ENCODE measurements at places on chromosomes 11 and 22. TPM values are rescaled to one million over a fixed set of nuclear protein-coding genes. Genes with fewer than 3 reads are reported as not detected.

Gene C1QTNF5
- not detected for total RNA-seq

Gene SCARF2
- total RNA-seq, result 3.1 TPM

Gene MYEOV
- not detected for total RNA-seq

Gene UBASH3B
- total RNA-seq, result 33.7 TPM

Gene SULT4A1
- not detected for total RNA-seq

Gene OR52I2
- not detected for total RNA-seq

Gene UPK2
- 0.52 TPM for total RNA-seq

Gene OR52E6
- total RNA-seq, result not detected

Gene ADSL
- 65.6 TPM for total RNA-seq

DNA sequence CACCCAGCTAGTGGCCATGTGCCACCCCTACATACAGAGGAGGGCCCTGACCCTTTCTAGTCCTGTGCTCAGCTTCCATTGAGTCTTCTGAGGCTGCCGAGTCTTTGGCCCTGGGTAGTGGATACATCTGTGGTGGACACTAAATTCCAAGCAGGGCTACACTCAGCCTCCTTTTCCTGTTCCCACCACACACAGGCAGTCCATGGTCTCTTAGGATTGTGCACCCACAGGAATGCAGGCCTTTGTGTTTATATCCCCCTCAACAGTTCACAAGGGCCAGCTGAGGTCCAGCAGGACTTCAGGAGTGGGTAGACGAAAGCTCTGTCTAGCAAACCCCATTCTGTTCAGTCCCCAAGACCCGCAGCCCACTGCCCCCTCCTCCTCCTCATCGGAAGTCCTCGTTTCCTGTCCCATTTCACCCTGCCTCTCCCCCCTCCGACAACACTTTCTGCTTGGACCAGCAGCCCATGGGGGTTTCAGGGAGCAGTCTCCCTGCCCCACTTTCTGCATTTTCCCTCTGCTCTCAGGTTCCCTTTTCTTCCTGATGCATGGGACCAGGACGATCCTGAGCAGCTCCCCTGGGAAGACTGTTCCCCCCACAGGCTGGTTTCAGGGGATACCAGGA lies 91.8 kb downstream of the SWAP70 start:
- DNase-seq, result no peak
- peaks cover 13% of the 10 kb centered on the region for H3K4me1 ChIP-seq
- no peaks in the 10 kb centered on the region for H3K36me3 ChIP-seq
- no peaks in the 10 kb centered on the region for H3K27me3 ChIP-seq
- H3K27ac ChIP-seq, result no peak overlapping the region

GRCh38 chr11:57901756-57902155 lies 121.9 kb upstream of the OR9Q1 start:
- H3K4me3 ChIP-seq, result no peak overlapping the region
- no peak for DNase-seq

GRCh38 chr11:2924821-2925675 lies 4.2 kb downstream of the PHLDA2 start:
- no peak overlapping the region for H3K27ac ChIP-seq
- H3K4me3 ChIP-seq, result no peak overlapping the region
- H3K4me1 ChIP-seq, result peaks cover 17% of the 10 kb centered on the region
- peaks cover 13% of the 10 kb centered on the region for H3K27me3 ChIP-seq
- no peaks in the 10 kb centered on the region for H3K36me3 ChIP-seq

- H3K27me3 ChIP-seq, result peaks cover 28% of the 10 kb centered on the region
- peak overlapping the region; percentile 79 for H3K4me3 ChIP-seq
- H3K4me1 ChIP-seq, result peaks cover 6% of the 10 kb centered on the region
- H3K27ac ChIP-seq, result peak overlapping the region; percentile 25
- no peak for DNase-seq
These were observed 71.5 kb upstream of the TTC12 start for GRCh38 chr11:113242767-113243397.

DNA sequence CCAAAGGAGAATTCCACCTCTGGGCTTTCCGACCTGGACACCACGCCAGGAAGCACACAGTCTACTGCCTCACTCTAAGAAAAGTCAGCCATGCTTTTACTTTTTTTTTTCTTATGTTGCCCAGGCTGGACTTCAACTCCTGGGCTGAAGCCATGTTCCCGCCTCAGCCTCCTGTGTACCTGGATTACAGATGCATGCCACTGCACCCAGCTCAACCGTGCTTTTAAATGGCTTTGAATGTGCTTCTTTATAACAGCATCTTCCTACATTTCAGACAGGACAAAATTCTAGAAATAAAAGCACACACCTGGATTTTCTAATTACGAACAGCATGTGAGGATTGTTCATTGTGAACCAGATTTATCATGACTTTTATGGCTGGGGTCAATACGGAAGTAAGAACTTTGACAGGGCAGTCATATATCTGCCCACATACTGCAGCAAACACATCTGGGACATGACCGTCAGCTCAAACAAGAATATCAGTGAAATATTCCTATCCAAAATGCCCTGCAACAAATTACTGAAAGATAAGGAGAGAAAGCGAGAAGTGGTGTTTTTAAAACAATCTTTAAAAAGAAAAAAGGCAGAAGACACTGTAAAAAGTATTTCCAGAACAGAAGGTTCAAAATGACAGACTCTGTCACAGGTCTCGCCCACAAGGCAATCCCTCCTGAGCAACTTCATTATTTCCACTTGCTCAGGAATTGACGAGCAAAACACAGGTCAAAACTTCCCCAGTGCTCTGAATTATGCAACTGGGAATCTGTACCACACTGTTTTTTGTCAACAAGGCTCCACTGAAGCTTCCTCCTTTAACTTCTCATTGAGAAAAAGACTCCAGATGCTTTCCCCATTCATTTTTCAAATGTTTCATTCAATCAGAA lies 42.1 kb downstream of the PACSIN2 start:
- no peaks in the 10 kb centered on the region for H3K27me3 ChIP-seq
- H3K36me3 ChIP-seq, result peaks cover 19% of the 10 kb centered on the region
- DNase-seq, result no peak
- peaks cover 53% of the 10 kb centered on the region for H3K4me1 ChIP-seq

DNA sequence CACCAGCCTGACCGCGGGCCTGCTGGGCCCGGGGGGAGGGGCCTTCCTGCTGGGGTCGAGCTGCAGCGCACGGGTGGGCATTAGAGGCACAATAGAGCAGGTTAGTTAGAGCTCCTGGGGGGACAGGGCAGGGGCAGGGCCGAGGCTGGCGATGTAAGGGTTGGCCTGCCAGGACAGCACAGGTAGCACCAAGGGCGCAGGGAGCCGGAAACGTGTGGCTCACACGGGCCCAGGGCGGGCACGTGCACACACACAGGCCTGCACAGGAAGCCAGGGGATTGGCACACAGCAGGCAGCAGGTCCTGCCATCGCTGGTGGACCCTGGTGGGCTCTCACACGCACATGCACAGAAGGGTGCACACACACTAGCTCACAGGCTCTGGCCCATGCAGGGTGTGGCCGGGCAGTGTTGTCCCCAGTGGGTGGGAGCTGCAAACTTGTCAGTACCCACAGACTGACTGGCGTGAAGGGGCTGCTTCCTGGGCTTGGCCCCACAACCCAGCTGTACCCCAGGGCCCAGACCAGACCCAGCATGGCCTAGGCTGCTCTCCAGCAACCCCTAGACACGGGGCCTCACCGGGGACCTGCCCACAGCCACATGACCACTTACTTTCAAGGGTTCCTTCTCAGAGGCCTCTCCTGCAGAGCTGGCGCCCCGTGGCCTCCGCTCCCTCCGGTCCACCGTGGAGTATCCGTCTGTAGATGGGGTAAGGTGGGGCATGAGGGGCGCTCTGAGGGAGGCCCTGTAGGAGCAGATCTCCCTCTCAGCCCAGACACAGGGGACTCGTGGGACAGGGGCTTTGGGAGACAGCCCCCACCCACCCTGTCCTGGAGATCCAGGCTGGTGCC lies 29.9 kb upstream of the TXNRD2 start:
- H3K4me3 ChIP-seq, result no peak overlapping the region
- H3K4me1 ChIP-seq, result peaks cover 29% of the 10 kb centered on the region
- H3K27me3 ChIP-seq, result no peaks in the 10 kb centered on the region
- peak overlapping the region; percentile 69 for H3K27ac ChIP-seq
- DNase-seq, result no peak

DNA sequence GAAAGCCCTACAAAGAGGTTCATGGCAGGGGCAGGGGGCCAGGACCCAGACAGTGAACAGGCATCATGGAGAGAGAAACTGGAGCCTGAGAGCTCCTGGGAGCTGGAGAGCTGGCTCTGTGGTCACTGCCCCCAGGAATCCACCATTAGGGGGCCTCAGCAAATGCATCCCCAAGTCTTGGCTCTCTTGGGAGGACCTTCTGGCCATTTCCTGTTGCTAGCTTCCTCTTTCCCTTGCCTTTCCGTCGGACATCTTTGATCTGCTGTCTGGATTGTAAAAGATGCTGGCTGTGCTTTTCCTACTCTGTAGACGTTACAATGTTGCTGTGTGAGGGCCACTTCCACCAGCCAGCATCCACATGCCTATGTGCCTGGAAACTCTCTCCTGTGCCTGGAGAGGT lies 7.1 kb upstream of the CRYBB2 start:
- H3K36me3 ChIP-seq, result no peaks in the 10 kb centered on the region
- H3K27me3 ChIP-seq, result peaks cover 8% of the 10 kb centered on the region
- no peaks in the 10 kb centered on the region for H3K4me1 ChIP-seq

DNA sequence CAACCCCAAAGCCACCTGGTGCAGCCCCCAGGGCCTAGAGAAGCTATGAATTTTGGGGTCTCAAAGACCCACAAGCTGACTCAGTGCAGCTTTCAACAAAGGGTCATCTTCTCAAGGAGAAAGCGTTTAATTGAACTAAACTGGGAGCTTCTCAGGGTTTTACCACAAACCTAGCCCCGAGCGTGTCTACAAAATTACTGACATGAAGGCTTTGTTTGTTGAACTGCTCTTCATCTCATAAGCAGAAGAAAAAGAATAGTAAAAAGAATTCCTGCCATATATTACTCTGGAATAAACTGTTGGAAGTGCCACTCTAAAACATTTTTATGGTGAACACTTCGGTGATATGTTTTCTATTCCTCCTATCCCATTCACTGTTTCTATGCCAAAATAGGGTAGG lies 50.8 kb upstream of the INCENP start:
- DNase-seq, result no peak
- H3K4me1 ChIP-seq, result no peaks in the 10 kb centered on the region
- H3K27ac ChIP-seq, result no peak overlapping the region
- no peaks in the 10 kb centered on the region for H3K27me3 ChIP-seq

GRCh38 chr11:58061813-58062212 lies 31.1 kb downstream of the OR6Q1 start:
- no peak overlapping the region for H3K27ac ChIP-seq
- H3K36me3 ChIP-seq, result no peaks in the 10 kb centered on the region
- no peaks in the 10 kb centered on the region for H3K4me1 ChIP-seq

- DNase-seq, result no peak
- no peak overlapping the region for H3K4me3 ChIP-seq
- no peak overlapping the region for H3K27ac ChIP-seq
- peaks cover 2% of the 10 kb centered on the region for H3K4me1 ChIP-seq
These were observed 222.6 kb upstream of the PITPNB start for GRCh38 chr22:28141614-28142013.

- H3K4me1 ChIP-seq, result peaks cover 2% of the 10 kb centered on the region
- H3K4me3 ChIP-seq, result no peak overlapping the region
- no peak for DNase-seq
- no peak overlapping the region for H3K27ac ChIP-seq
These were observed 38.3 kb downstream of the MADD start for GRCh38 chr11:47308050-47308823.

DNA sequence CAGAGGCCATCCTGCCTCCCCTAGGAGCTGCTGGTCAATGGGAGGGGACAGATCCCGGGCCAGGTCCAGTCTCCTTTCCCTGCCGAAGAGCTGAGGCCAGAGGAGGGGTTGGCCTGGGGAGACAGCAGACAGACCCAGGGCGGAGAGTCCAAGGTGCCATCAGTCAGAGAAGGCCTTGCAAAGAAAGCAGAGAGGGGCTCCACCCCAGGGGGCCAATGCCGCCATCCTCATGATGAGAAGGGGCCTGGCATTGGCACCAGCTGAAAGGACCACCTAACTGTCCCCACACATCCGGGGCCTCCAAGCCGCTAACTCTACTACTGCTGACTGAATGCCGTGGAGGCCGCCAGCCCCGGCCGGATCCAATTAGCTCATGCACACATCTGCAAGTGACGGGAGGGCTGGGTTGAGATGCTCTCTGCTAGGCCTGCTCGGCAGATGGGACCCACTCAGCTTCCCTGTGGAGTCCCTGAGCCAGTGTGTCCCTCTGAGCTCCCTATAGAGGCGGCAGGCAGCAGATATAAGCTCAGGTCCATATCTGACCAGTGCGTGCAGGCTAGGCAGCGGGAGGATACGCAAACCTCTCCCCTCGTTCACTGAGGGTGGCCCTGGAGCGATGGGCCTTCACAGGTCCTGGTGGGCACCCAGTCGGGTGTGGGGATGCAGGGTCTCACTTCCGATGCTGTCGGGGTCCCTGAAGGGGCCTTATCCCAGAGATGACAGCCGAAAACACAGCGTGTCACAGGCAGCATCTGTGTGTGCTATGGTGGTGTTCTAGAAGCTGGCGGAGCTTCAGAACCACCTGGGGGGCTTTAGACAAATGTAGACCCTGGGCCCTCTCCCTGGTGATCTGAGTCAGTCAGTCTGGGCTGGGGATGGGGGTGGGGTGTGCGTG lies 183.9 kb downstream of the CTTN start:
- DNase-seq, result no peak
- H3K4me3 ChIP-seq, result no peak overlapping the region
- no peaks in the 10 kb centered on the region for H3K36me3 ChIP-seq
- no peak overlapping the region for H3K27ac ChIP-seq
- H3K4me1 ChIP-seq, result peaks cover 4% of the 10 kb centered on the region

- H3K4me3 ChIP-seq, result no peak overlapping the region
- H3K27ac ChIP-seq, result no peak overlapping the region
- no peak for DNase-seq
- no peaks in the 10 kb centered on the region for H3K36me3 ChIP-seq
These were observed 422.3 kb downstream of the SOX6 start for GRCh38 chr11:15933886-15934625.

DNA sequence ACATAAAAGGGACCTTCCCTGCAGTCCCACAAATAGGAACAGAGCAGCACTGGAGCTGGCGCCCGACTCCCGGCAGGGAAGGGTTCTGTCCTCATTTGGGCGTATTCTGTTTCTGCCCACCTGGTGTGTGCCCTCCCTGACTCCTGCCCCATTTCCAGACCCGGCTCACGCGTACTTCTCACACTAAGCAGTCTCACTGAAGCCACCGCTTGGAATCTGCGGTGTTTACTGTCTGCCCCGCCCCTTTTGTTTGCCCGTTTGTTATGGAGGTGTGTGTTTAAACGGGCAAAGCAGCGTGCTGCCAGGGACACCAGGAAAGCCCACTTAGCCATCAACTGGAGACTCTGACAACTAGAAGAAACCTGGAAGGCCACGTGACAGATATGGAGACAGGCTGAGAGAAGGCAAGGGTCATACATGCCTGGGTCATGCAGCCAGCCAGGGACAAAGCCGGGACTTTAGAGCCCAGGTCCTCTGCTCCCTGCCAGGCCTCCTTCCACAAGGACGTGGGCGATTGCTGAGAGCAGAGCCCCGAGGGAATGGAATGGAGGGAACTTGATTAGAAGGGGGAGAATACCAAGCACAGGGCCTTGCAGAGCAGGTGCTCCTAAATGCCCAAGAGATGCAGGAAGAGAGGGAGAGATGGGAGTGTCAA lies 8.7 kb upstream of the EFCAB6 start:
- H3K27ac ChIP-seq, result no peak overlapping the region
- H3K36me3 ChIP-seq, result no peaks in the 10 kb centered on the region
- H3K4me1 ChIP-seq, result no peaks in the 10 kb centered on the region
- no peak overlapping the region for H3K4me3 ChIP-seq

- peaks cover 43% of the 10 kb centered on the region for H3K4me1 ChIP-seq
- no peak for DNase-seq
- no peaks in the 10 kb centered on the region for H3K27me3 ChIP-seq
- no peak overlapping the region for H3K27ac ChIP-seq
These were observed 21.7 kb downstream of the ARHGAP1 start for GRCh38 chr11:46678741-46679130.

GRCh38 chr22:23401910-23402274 lies 178.2 kb downstream of the IGLL1 start:
- H3K36me3 ChIP-seq, result no peaks in the 10 kb centered on the region
- no peak overlapping the region for H3K27ac ChIP-seq
- no peak for DNase-seq
- H3K4me3 ChIP-seq, result peak overlapping the region; percentile 45
- peaks cover 2% of the 10 kb centered on the region for H3K4me1 ChIP-seq
- no peaks in the 10 kb centered on the region for H3K27me3 ChIP-seq

All from naive thymus-derived CD8-positive, alpha-beta T cell (primary cell).